ENCODE measurements at places on chromosomes 1 and 21. TPM values are rescaled to one million over a fixed set of nuclear protein-coding genes. Genes with fewer than 3 reads are reported as not detected.

APOBEC4 gene
- not detected for total RNA-seq

MAEL gene
- not detected for total RNA-seq

FCRLB gene
- total RNA-seq: 0.11 TPM

HTR1D gene
- not detected for total RNA-seq

GRIK3 gene
- total RNA-seq: not detected

S100A2 gene
- total RNA-seq: not detected

DENND2C gene
- 1.6 TPM for total RNA-seq

ANKRD45 gene
- not detected for total RNA-seq

KCNA3 gene
- total RNA-seq: 112 TPM

C1orf115 gene
- 0.73 TPM for total RNA-seq

FMO4 gene
- total RNA-seq: 0.70 TPM

MATN1 gene
- 2.5 TPM for total RNA-seq

GPR157 gene
- 5.1 TPM for total RNA-seq

Measured in CD4-positive, alpha-beta T cell (primary cell).